ENCODE measurements at places on chromosomes 7 and 10.

- DNase-seq: no peak
- no peaks in the 10 kb centered on the region for H3K4me1 ChIP-seq
- H3K27ac ChIP-seq: no peak overlapping the region
- H3K36me3 ChIP-seq: no peaks in the 10 kb centered on the region
- H3K4me3 ChIP-seq: no peak overlapping the region
These were observed 614.1 kb downstream of the GALNT17 start for GRCh38 chr7:71746006-71746405.

DNA sequence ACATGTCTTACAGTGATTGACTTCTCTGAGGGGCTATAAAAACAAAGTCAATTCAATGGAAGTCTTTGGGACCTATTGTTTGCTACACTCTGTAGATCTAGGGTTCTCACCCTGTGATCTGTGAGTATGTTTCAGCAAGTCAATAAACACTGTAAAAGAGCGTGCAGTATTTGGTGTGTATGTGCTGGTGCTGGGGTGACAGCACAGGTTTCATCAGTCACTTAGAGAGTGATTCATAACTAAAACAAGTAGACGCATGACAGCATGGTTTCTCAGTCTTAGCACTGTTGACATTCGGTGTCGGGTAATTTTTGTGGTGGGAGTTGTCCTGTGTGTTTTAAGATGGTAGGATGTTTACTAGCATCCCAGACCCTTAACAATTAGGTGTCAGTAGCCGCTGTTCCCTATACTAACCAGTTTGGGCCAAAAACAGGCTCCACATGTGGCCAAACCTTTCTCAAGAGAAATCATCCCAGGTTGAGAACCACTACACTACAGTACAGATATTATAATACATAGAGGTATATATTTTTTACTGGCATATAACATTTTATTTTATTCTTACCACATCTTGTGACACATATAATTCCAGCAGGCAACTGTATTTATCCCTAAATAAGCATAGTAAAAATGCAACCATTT is 411.8 kb downstream of the ARL4A start:
- H3K27me3 ChIP-seq: no peaks in the 10 kb centered on the region
- H3K36me3 ChIP-seq: no peaks in the 10 kb centered on the region

GRCh38 chr10:45198486-45199204 is 116.8 kb downstream of the OR13A1 start:
- no peak overlapping the region for H3K27ac ChIP-seq
- H3K4me3 ChIP-seq: no peak overlapping the region
- peaks cover 5% of the 10 kb centered on the region for H3K4me1 ChIP-seq
- no peaks in the 10 kb centered on the region for H3K36me3 ChIP-seq
- H3K27me3 ChIP-seq: peaks cover 12% of the 10 kb centered on the region
- DNase-seq: no peak

- peaks cover under 1% of the 10 kb centered on the region for H3K4me1 ChIP-seq
- H3K4me3 ChIP-seq: no peak overlapping the region
- no peak overlapping the region for H3K27ac ChIP-seq
- no peaks in the 10 kb centered on the region for H3K27me3 ChIP-seq
These were observed 178.8 kb downstream of the ELFN1 start for GRCh38 chr7:1848911-1849311.

- 0 out of 2 replicates have a peak, but pooled peaks cover 5% of the 10 kb centered on the region for H3K27me3 ChIP-seq
- peaks cover 34% of the 10 kb centered on the region for H3K4me1 ChIP-seq
- DNase-seq: no peak
- H3K36me3 ChIP-seq: peaks cover 4% of the 10 kb centered on the region
- no peak overlapping the region for H3K27ac ChIP-seq
- H3K4me3 ChIP-seq: no peak overlapping the region
These were observed 181.1 kb downstream of the NRP1 start for GRCh38 chr10:33153251-33153967.

GRCh38 chr7:72540106-72540611 is 128.0 kb upstream of the CALN1 start:
- no peak overlapping the region for H3K27ac ChIP-seq
- H3K27me3 ChIP-seq: peaks cover 8% of the 10 kb centered on the region
- no peak overlapping the region for H3K4me3 ChIP-seq
- no peaks in the 10 kb centered on the region for H3K4me1 ChIP-seq
- DNase-seq: no peak
- H3K36me3 ChIP-seq: no peaks in the 10 kb centered on the region

DNA sequence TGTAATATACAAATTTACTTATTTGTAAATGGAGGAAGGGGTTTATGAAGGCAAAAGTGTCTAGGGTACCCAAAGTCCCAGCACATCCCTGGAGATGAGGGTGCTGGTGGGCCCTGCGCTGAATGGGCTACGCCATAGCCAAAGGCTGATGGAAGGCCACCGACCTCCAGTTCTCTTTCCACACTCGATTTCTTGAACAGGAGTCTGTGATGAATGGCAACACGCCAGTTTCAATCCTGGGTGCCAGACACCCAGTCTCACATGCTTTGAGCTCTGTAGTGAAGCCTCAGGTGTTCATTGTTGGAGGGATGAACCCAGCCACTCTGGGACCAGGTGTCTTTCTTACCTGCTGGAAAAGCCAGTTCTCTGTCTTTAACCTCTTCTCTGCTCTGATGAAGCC is 752 bp downstream of the LRMDA start:
- peaks cover 40% of the 10 kb centered on the region for H3K27me3 ChIP-seq
- peaks cover 10% of the 10 kb centered on the region for H3K4me1 ChIP-seq
- H3K4me3 ChIP-seq: no peak overlapping the region
- no peak for DNase-seq
- no peak overlapping the region for H3K27ac ChIP-seq
- H3K36me3 ChIP-seq: no peaks in the 10 kb centered on the region

GRCh38 chr10:4081685-4082111 is 296.7 kb upstream of the KLF6 start:
- H3K27me3 ChIP-seq: peaks cover 2% of the 10 kb centered on the region
- peak overlapping the region; percentile 72 for H3K27ac ChIP-seq
- no peaks in the 10 kb centered on the region for H3K36me3 ChIP-seq
- H3K4me1 ChIP-seq: peaks cover 50% of the 10 kb centered on the region
- peak; percentile 30 for DNase-seq

DNA sequence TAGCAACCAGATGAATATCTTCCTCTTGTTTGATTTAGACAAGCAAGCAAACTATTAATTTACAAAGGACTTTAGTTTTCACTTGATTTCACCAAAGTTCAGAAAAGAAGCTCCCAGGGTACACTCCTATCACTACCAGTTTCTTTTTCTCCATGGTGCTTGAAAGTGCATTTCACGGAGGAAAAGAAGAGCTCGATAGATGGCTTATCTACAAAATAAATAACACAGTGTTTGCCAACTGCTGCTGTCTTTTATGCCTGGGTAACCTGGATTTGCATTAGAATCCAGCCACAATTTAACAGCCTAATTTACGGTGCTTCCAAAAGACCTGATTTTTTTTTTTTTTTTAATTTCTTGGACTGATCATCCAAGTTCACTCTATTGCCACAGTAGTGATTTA is 275.7 kb downstream of the GPR37 start:
- H3K27ac ChIP-seq: no peak overlapping the region
- H3K27me3 ChIP-seq: no peaks in the 10 kb centered on the region
- no peaks in the 10 kb centered on the region for H3K36me3 ChIP-seq
- no peak overlapping the region for H3K4me3 ChIP-seq
- no peak for DNase-seq
- H3K4me1 ChIP-seq: no peaks in the 10 kb centered on the region

- H3K27me3 ChIP-seq: no peaks in the 10 kb centered on the region
- H3K4me1 ChIP-seq: peaks cover 55% of the 10 kb centered on the region
These were observed 708 bp downstream of the KLHDC10 start for GRCh38 chr7:130070861-130071622.

GRCh38 chr7:114026486-114027089 is 107.8 kb upstream of the PPP1R3A start:
- no peak overlapping the region for H3K27ac ChIP-seq
- no peaks in the 10 kb centered on the region for H3K36me3 ChIP-seq
- no peaks in the 10 kb centered on the region for H3K4me1 ChIP-seq
- no peak overlapping the region for H3K4me3 ChIP-seq
- DNase-seq: peak; percentile 47
- H3K27me3 ChIP-seq: peaks cover 4% of the 10 kb centered on the region

DNA sequence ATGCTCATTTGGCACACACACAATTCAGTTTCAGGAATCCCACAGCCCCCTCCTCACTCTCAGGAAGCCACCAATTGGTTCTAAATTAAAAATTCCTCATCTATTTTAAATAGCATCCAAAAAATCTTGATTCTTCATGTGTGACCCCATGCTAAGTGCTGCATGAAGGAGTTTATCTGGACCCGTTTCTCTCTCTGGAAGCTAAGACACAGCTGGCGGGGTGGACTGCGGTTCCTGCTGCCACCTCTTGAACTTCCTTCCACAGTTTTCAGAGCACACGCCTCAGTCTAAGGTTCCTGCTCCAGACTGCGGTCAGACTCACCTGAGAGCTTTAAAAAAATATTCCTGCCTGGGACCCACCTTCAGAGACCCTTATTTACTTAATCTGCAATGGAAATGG is 34.5 kb downstream of the LYZL1 start:
- H3K27me3 ChIP-seq: peaks cover 43% of the 10 kb centered on the region
- no peak for DNase-seq
- H3K4me3 ChIP-seq: no peak overlapping the region
- H3K36me3 ChIP-seq: no peaks in the 10 kb centered on the region
- H3K4me1 ChIP-seq: peaks cover 10% of the 10 kb centered on the region
- H3K27ac ChIP-seq: no peak overlapping the region

GRCh38 chr10:992467-992866 is 4.2 kb downstream of the GTPBP4 start:
- peaks cover 2% of the 10 kb centered on the region for H3K27me3 ChIP-seq
- H3K4me3 ChIP-seq: no peak overlapping the region
- peaks cover 27% of the 10 kb centered on the region for H3K4me1 ChIP-seq
- peaks cover 59% of the 10 kb centered on the region for H3K36me3 ChIP-seq
- no peak overlapping the region for H3K27ac ChIP-seq

GRCh38 chr10:133096616-133097269 is 9.0 kb downstream of the ADGRA1 start:
- H3K4me3 ChIP-seq: no peak overlapping the region
- peaks cover 10% of the 10 kb centered on the region for H3K27me3 ChIP-seq
- no peak for DNase-seq
- no peaks in the 10 kb centered on the region for H3K36me3 ChIP-seq
- no peak overlapping the region for H3K27ac ChIP-seq

DNA sequence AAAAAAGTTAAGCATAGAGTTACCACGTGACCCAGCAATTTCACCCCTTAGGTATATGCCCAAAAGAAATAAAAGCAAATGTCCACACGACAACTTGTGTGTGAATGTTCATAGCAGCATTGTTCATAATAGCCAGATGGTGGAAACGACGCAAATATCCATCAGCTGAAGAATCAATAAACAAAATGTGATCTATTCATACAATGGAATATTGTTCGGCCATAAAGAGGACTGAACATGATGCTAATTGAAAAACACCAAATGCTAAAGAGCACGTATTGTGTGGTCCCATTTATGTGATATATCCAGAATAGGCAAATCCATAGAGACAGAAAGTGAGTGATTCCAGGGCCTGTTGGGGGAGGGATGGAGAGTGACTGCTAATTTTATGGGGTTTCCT is 18.3 kb upstream of the USP6NL start:
- H3K27ac ChIP-seq: no peak overlapping the region
- H3K4me1 ChIP-seq: no peaks in the 10 kb centered on the region
- DNase-seq: no peak
- no peak overlapping the region for H3K4me3 ChIP-seq

- no peak overlapping the region for H3K27ac ChIP-seq
- no peak overlapping the region for H3K4me3 ChIP-seq
- DNase-seq: no peak
- peaks cover 7% of the 10 kb centered on the region for H3K4me1 ChIP-seq
- peaks cover 17% of the 10 kb centered on the region for H3K27me3 ChIP-seq
These were observed 108.9 kb upstream of the PDCD4 start for GRCh38 chr10:110762849-110763211.

- H3K27ac ChIP-seq: peak overlapping the region; percentile 2
- peaks cover 43% of the 10 kb centered on the region for H3K4me1 ChIP-seq
- H3K36me3 ChIP-seq: peaks cover 8% of the 10 kb centered on the region
- H3K4me3 ChIP-seq: no peak overlapping the region
- DNase-seq: no peak
- peaks cover 17% of the 10 kb centered on the region for H3K27me3 ChIP-seq
These were observed 7.4 kb downstream of the LRRC20 start for GRCh38 chr10:70374775-70375614.

- no peaks in the 10 kb centered on the region for H3K36me3 ChIP-seq
- DNase-seq: no peak
- H3K27ac ChIP-seq: no peak overlapping the region
- peaks cover 10% of the 10 kb centered on the region for H3K27me3 ChIP-seq
These were observed 84.2 kb upstream of the DIP2C start for GRCh38 chr10:773562-774161.

- no peak for DNase-seq
- no peaks in the 10 kb centered on the region for H3K4me1 ChIP-seq
- H3K27me3 ChIP-seq: peaks cover 33% of the 10 kb centered on the region
- H3K4me3 ChIP-seq: no peak overlapping the region
- no peak overlapping the region for H3K27ac ChIP-seq
- no peaks in the 10 kb centered on the region for H3K36me3 ChIP-seq
These were observed 4.5 kb downstream of the VSTM4 start for GRCh38 chr10:49110684-49111319.

DNA sequence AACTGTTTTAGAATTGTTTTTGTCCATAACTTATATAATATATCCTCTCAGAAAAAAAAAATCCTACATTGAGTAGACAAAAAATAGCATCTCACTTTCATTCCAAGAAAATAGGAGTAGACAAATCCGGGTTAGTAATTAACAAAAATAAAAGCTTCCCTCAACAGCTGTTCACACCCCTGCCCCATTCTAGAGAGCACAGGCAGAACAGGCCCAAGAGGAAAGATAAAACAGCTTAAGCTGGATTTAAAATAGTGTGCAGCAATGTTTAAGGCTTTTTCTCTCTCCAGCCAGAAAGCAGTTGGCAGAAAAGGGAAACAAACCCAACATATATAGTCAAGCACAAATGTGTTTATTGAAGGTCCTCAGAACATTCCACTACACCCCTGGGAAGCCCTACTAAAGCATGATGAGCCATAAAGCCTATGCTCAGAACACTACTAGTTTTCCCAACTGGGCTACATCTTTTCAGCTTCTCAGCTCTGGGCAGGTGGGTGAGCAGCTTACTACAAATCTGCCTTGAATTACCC is 189.9 kb downstream of the MTERF1 start:
- H3K36me3 ChIP-seq: no peaks in the 10 kb centered on the region
- H3K4me1 ChIP-seq: peaks cover 4% of the 10 kb centered on the region
- DNase-seq: no peak
- no peak overlapping the region for H3K4me3 ChIP-seq

DNA sequence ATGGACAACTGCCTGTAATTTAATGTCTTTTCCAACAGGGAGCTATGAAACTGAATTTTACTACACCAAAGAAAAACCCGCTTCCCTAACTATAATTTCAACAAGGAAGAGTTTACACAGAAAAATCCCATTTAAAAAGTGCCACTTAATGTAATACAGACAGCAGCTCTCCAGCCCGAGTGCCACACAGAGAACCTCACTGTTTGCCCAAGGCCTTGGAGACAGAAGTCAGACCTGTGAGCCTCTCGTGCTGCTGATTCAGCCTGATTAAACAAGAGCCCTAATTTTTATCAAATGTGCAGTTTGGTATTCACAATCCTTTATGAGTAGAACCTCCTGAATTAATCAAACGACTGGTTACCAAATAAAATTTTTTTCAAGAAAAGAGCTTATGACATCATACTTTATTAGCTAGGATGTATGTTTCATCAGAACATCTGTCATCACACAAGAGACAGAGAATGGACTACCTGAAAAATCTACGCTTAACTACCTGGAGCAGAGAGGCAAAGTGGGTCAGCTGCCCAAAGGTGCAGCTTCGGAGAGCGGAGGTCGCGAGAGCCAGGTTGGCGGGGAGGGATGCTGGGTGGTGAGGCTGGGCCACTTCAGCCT is 543.6 kb downstream of the SDK1 start:
- H3K27ac ChIP-seq: no peak overlapping the region
- DNase-seq: no peak
- H3K4me1 ChIP-seq: no peaks in the 10 kb centered on the region
- H3K4me3 ChIP-seq: no peak overlapping the region
